ENCODE measurements at places on chromosomes 16 and 17. TPM values are rescaled to one million over a fixed set of nuclear protein-coding genes. Genes with fewer than 3 reads are reported as not detected.
A peak's percentile ranks its signal among the peaks of the same experiment; 100 is the strongest.

DNA sequence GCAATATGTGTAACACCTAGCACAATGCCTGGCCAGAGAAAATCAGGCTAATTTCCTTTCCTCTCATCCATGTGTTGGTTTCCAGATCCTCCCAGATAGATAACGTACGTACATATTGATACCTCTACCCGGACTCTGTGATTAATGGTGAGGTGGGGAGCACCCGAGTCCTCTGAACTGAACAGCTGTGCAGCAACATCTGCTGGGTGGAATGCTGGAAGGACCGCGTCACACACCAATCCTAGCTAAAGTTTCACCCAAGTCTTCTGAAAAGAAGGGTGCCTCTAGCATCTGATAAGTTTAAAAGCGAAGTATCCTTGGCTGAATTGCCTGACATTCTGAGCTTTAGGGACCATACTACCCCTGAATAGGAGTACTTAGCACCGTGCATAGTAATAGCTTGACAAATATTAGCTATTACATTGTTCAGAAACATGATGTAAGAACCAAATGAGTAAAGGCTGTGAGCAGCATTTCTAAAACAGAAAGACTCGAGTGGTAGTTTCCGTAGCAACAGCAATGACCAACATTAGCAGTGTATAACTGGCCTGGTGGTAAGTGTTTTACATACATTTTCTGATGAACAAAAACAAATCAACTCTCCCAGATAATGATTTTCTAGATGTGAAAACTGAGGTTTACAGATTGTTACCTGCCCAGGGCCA is 91.4 kb downstream of the SYCE1L start:
- DNase-seq = no peak

Gene CSF3
- not detected for polyA plus RNA-seq

DNA sequence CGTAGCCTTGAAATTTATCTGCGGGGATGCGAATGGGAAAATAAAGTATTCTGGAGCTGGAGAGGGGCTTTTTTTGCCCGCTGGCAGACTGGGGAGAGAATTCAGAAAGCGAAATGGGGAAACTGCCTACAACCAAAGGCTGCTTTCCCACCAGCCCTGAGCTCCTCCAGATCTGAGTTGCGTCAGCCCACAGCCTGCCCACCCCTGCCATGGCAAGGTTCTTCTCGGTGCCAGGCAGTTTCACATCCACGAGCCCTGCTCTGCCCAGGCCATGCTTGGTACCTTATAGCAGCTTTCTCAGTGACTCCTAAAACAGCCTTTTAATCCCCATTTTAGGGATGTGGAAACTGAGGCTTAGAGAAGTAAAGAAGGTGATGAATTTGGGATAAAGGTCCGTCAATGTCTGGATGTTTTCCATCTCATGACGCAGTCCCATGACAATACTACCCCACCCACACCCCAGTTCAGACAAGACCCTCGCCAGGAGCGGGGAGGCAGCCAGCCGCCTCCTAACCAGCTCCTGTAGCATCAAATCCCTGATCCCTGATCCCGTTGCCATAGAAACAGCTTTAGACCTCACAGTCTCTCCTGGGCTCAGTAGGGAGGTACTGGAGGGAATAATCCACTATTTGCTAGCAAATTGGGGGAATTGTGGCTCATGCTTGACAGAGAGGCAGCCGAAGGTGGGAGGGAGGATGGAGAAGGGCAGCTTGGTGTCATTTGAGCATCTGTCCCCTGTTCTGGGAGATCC is 113.5 kb downstream of the MGAT5B start:
- no peak for DNase-seq

GRCh38 chr16:86545954-86546637 is 8.9 kb downstream of the MTHFSD start:
- no peak for DNase-seq

Gene BAHCC1
- 15.2 TPM for polyA plus RNA-seq

Gene CES5A
- 0.13 TPM for polyA plus RNA-seq

DNA sequence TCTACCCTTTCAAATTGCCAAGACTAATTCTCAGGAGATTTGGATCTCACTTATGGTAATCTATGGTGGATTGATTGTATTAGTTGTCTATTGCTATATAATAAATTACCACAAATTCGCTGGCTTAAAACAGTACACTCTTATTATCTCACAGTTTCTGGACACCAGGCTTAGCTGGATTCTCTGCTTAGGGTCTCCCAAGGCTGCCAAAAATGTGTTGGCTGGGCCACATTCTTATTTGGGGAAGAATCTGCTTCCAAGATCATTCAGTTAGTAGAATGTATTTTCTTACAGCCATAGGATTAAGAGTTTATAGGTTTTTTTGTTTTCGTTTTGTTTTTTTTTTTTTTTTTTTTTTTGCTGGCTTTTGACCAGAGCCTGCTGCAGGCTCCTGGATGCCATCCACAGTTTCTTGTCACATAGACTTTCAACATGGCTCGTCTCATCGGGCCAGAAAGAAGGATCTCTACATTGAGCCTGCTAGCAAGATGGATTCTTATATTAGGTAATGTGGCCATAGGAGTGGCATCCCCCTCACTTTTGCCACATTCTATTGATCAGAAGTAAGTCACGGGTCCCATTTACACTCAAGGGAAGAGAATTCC is 415.3 kb downstream of the KIF2B start:
- DNase-seq = no peak

GRCh38 chr17:3976675-3977171 is 12.5 kb upstream of the ATP2A3 start:
- DNase-seq = no peak

DNA sequence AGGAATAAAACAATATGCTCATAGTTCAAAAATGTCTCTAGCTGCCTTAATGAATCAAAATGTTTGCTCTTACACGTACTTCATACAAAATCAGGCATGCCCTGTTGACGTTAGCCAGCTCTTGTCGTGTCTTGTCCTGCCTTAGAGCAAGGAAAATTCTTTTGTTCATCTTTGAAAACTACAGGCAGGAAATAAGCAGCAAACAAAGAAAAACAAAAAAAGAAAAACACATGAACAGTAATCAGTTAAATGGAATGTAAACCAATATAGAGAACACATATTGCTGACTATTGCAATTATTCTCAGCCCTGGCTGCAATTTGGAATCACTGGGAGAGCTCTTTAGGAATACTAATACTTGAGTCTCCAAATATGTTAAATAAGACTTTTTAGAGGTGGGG is 1.7 kb downstream of the CAPNS2 start:
- no peak for DNase-seq

Gene ZNF830
- 30.5 TPM for polyA plus RNA-seq

Gene GAN
- 2.1 TPM for polyA plus RNA-seq

DNA sequence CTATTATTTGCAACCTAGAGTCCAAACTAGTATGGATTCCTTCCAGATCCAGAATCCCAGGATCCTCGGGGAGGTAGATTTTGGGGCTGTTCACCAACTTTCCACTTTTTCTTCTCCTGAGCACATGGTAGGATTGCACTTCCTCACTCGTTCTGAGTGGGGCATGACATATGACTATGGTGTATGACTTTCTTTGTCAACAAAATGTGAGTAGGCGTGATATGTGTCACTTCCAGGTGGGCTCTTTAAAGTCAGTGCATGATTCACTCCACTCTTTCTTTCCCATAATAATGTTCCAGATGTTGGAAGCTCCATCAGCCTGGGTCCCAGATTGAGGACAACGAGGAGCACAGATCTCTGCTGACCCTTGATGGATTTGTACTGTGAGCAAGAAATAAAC is 21.5 kb downstream of the IRX5 start:
- DNase-seq = no peak

GRCh38 chr17:80113033-80113484 is 11.7 kb downstream of the GAA start:
- DNase-seq = no peak

Gene HSDL1
- polyA plus RNA-seq = 43.9 TPM

Gene TBC1D3H
- polyA plus RNA-seq = not detected

GRCh38 chr17:3798273-3799180 is 2.5 kb downstream of the ITGAE start:
- DNase-seq = no peak

DNA sequence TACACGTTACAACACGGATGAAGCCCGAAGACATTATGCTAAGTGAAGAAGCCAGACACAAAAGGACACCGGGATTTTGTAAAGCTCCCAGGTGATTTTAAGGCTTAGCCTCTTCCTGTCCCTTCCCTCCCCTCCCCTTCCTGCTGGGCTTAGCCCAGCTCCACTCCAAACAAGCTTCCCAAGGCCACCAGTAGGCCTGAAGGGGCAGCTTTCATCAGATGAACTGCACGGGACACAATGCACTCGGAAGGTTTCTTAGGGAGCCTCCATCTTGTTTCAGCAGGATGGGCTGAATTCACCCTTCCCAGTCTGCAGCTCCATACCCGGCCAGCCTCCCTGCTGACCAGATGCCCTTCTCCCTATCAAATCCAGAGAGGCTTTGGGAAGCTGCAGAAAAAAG is 10.4 kb downstream of the MEFV start:
- DNase-seq = no peak

- no peak for DNase-seq
Observed at GRCh38 chr16:17303101-17303500, 167.7 kb downstream of the XYLT1 start.

DNA sequence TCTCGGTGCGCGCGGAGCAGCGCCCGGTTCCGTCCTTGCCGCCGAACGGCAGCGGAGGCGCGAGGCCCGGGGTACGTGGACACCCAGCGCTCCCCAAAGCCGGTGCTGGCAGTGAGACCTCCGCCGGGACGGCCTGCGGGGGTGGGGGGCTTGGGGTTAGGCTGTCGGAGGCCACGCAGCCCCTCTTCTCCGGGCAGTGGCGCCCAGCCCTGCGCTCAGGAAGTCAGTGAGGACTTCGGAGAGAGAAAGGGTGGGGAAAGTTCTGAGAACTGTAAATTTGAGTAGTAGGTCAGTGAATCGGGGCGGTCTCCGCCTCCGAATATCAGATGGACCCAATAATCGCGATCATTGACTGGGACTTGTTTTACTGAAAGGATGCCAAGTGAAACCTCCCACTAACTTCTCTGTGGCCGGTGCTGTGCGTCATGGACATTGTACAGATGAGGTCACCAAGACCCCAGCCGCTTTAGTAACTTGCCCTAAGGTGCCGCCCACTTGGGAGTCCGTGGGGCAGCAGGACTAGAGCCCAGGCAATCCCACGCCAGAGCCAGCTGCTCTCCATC is 468 bp downstream of the IL4R start:
- DNase-seq = no peak

GRCh38 chr17:33750943-33751701 is 458.0 kb upstream of the ASIC2 start:
- peak; percentile 41 for DNase-seq

DNA sequence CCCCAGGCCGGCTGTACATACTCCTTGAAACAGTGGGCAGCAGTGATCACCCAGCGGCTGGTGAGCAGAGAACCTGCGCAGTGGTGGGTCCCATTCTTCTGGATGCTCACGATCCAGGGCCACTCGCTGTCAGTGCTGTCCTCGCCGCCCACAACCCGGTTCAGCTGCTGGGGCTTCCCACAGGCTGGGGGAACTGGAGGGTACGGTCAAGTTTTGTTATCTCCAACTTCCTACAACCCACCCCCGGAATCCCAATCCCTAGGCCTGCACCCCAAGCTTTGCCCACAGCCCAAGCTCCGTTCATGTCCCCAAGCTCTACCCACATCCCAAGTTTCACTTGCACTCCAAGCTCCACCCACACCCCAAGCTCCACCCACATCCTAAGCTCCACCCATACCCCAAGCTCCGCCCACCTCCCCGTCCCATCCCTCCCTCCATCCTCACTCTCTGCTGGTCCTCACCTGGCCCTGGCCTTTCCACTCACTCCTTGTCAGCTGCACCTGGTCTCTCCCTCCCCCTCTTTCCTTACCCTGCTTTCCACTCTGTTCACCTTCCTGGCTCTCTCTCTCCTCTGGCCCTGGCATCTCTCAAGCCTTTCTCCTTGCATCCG is 1.8 kb downstream of the PRSS22 start:
- DNase-seq = no peak

- DNase-seq = no peak
Observed at GRCh38 chr17:31318851-31319661, 2.4 kb downstream of the EVI2A start.

Gene HOXB5
- 27.5 TPM for polyA plus RNA-seq

DNA sequence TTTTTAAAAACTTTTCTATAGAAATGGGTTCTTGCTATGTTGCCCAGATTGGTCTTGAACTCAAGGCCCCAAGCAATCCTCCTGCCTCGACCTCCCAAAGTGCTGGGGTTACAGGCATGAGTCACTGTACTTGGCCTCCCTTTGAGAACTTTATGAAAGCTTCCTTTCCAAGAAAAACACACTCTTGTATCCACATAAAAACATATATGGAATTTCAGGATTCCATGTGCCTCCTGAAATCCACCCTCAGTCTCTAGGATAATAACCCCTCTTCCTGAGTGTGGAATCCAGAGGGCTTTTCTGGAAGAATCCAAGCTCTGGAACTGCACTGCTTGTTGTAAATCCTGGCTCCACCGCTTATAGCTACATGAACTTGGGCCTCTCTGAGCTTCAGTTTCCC is 53.2 kb upstream of the MRTFB start:
- no peak for DNase-seq

GRCh38 chr16:75099738-75100602 is 16.6 kb downstream of the LDHD start:
- no peak for DNase-seq

- DNase-seq = no peak
Observed at GRCh38 chr16:15897834-15898254, 9.4 kb upstream of the CEP20 start.

Gene CLDN6
- 25.8 TPM for polyA plus RNA-seq

DNA sequence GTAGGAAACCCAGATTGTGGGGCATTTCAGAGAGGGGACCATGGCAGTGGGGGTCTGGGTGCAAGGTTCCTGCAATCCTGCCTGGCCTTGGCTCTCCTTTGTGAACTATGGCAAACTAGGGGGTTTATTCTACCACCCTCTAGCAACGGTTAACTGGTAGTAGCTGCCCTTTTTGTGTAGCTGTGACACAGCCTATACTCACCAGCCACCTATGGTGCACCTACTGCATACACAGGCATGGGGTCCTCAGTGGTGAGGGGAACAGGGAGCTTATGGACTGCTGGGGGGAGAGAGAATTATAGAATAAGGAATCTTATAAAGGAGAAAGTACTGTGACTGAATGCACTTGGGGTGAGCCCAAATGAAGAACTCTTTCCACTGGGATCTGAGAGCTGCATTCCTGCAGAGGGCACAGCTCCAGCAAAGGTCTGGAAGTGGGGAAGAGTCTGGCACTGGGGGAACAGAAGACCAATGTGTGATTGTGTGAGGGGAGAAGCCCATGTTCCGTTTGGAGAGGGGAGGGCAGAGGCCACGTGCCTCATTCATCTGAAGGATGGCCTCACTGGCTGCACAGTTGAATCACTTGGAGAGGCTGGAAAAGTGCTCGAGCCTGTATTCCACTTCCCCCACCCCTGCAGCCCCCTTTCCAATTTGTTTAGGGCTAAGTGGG is 2.1 kb downstream of the MT1X start:
- no peak for DNase-seq

All from right renal cortex interstitium (tissue), 3 donors.